CD4-positive, alpha-beta T cell treated with Interleukin-6 at 100 ng/mL for 8 hours (primary cell): ENCODE measurements at places on chromosomes 7 and 10.

DNA sequence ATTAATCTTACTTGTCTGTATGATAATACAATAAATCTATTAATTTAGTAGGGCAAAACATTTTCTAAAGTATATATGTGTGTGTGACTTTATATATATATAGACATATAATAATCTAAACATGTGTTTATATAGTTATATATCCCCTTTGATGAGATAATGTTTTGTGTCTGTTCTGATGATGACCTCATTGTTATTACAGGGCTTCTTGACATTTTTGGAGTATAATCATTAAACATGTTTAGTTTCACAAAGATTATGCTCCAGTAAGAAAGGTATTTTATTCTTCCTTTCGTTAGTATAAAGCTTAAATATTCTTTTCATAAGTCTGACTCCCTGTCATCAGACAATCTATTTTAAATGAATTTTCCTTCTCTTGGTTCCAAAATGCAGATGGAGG, 62.3 kb upstream of the CABCOCO1 start:
- no peak for DNase-seq

- no peak for DNase-seq
Observed at GRCh38 chr10:125231813-125232475, 71.6 kb upstream of the CTBP2 start.

DNA sequence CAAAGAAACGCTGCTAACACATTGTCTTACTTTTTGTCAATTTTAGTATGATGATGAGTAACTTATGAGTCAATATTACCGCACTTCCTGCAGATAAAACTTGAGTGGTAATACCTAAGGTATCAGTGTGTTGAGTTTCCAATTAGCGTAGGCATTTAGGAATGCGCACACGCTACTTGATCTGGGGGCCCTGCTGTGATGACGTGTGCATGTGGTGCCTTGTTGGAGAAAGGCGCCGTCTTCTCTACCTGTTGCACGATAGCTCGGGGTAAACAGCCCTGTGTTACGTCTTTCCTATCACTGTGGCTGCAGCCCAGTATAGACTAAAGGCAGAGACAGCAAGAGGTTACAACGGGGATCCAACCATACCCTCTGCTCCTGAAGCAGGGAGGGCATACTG, 476.8 kb upstream of the ADARB2 start:
- DNase-seq: no peak

DNA sequence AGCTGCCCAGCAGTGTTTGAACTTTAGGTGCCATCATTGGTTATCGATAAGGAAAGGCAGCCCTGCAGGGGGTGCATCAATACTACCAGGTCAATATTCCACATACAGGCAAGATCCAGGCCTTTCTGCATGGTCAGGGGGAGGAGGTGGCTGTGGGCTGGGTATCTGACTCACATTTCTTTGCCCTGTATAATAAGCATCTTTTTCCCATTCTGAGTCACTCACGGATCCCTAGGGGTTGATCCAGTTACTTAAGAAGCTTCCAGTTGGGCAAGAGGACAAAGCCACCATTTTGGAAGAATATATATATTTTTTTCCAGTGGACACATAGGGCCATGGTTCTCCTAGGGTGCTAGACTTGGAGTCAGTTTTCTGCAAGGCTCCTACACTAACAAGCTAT, 114.2 kb upstream of the HABP2 start:
- DNase-seq: no peak

- DNase-seq: no peak
Observed at GRCh38 chr10:113060201-113061053, 110.4 kb downstream of the TCF7L2 start.

GRCh38 chr10:3987143-3987974, 202.3 kb upstream of the KLF6 start:
- no peak for DNase-seq

- DNase-seq: no peak
Observed at GRCh38 chr10:132984801-132985545, 42.6 kb upstream of the CFAP46 start.

GRCh38 chr10:35827783-35828182, 185.7 kb upstream of the FZD8 start:
- DNase-seq: no peak

- no peak for DNase-seq
Observed at GRCh38 chr10:69483963-69484362, 32.7 kb downstream of the TSPAN15 start.

DNA sequence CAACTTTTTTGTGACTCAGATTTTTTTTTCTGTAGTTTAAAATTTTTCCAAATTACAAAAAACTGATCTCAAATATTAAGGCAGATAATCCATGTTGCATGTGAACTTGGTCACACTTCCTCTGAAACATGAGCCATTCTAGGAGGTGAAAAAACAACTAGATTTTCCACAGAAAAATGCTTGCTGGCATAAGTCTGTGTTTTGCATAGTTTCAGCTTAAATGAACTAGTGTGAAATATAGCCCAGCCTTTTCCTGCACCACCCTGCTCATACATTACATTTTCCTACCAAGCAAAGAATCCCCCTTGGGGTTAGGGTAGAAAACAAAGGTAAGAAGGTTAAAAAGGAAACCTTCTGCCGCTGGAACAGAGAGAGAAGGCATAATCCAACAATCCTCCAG, 48.2 kb downstream of the SLC25A13 start:
- no peak for DNase-seq

DNA sequence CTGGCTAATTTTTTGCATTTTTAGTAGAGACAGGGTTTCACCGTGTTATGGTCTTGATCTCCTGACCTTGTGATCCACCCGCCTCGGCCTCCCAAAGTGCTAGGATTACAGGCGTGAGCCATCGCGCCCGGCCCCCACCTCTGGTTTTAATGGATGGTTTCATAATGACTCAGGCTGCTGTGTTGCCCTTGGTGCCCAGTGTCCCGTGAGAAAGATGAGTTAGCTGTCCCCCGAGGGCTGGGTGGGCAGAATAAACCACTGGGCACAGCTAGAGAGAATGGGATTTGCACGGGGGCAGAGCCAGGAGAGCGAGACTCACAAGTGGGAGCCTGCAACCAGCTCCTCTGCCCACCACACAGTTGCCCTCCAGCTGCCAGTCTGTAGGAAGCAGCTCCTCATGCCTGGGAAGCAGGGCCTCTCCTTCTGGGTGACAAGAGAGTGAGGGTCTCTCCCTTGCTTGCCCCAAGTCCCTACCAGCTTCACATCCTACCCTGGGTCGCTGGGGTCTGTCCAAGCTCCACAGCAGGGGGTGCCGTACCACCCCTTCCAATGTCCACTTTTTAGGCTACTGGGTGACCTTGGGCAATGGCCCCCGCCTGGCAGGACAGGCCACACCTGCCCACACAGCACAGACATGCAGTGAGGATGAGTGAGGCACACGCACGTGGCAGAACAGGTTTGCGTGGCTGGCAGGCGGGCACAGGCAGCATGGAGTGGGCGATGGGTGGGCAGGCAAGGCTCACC, 16.1 kb upstream of the NDST2 start:
- no peak for DNase-seq

DNA sequence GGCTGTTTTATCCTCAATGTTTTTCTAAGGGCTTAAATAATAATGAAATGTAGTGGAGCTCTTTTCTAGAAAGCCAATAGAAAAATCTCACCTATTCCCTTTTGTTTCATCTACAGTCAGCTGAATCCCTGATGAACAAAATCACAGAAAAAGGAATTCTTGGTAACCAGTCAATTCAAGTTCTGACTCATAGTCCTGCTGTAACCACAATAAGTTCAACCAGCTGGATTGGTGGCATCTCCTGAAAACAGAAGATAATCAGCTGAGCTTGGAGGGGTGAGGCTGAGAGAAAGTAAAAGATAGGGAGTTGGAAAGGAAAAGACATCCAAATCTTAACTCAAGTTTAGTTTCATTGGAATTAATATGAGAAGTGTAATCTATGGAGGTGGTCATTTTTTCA, 772.1 kb downstream of the CCSER2 start:
- DNase-seq: no peak

GRCh38 chr10:60717852-60718251, 60.4 kb upstream of the CDK1 start:
- no peak for DNase-seq

- no peak for DNase-seq
Observed at GRCh38 chr7:87926581-87927461, 7.2 kb upstream of the ADAM22 start.

GRCh38 chr10:5538892-5539651, 14.3 kb downstream of the CALML3 start:
- DNase-seq: no peak

DNA sequence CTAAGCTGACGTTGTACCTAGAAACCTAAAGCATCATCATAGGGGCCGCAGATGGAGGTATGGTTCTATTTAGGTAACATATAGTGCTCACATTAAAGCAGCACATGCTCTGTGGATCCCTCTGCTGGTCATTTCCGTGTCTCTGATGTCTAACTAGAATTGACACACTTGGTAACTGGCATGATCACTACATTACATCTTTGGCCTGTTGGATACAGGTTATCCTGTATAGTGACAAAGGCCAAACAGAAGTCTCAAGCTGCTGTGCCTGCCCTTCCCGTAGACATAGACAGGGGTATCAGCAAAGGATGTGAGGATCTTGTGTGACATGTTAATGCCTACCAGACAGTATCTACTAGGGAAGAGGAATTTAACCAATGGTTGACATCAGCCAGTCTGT, 51.2 kb downstream of the KIF5B start:
- peak; percentile 26 for DNase-seq

- no peak for DNase-seq
Observed at GRCh38 chr7:39847227-39847626, 102.8 kb upstream of the CDK13 start.

- DNase-seq: no peak
Observed at GRCh38 chr7:98134420-98135228, 28.0 kb downstream of the LMTK2 start.
